ENCODE measurements at places on chromosomes 5 and 9.

GRCh38 chr5:123937230-123937629 lies 425.3 kb downstream of the CSNK1G3 start:
- no peak for DNase-seq

DNA sequence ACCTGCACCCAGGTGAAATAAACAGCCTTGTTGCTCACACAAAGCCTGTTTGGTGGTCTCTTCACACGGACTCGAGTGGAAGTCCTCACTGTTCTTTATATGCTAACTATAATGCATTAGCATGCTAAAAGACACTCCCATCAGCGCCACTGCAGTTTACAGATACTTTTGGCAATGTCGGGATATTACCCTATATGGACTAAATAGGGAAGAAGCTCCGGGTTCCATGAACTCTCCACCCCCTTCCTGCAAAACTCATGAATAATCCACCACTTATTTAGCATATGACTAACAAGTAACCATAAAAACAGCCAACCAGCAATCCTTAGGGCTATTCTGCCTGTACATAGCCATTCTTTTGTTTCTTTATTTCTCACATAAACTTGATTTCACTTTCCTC lies 426.2 kb upstream of the PTPRD start:
- no peak for DNase-seq

DNA sequence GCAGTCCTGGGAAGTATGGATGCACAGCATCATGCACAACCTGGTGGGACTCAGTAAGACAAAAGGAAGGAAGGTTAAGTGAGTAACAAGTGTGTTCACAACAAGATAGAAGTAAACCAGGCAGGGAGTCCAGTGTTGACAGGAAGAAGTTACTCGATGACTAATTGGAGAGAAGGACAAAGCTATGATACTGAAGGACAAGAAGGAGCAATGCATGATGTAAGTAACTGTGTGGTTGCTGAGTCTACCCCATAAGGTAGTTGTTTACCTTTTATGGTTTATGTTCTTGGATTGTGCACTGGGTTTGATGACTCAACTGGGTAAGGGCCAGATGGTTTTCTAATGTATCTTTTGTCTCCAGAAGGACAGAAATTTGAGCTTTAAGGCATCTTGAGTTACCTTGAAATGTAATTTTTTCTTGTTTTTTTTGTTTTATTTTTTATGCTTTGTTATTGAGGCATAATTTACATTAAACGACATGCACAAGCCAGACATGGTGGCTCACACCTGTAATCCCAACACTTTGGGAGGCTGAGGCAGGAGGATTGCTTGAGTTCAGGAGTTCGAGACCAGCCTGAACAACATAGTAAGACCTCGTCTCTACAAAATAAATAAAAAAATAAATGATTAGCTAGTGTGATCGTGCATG lies 89.2 kb upstream of the CAST start:
- DNase-seq = no peak

DNA sequence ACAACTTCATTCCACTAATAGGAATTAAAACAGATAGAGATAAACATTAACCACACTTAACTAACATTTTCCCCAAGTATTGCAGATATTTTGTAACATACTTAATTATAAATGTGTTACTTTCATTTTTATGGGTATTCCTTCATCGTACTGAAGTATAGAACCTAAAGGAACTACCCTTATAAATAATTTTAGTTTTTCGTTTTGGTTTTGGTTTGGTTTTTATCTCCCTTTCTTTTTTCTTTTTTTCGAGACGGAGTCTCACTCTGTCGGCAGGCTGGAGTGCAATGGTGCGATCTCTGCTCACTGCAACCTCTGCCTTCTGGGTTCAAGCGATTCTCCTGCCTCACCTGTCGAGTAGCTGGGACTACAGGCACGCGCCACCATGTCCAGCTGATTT lies 60.1 kb upstream of the LMNB1 start:
- no peak for DNase-seq

GRCh38 chr5:98585661-98586310 lies 187.7 kb upstream of the RGMB start:
- DNase-seq = no peak

- DNase-seq = no peak
Observed at GRCh38 chr9:123261006-123261677, 7.2 kb downstream of the STRBP start.

GRCh38 chr5:14250748-14251701 lies 107.9 kb downstream of the TRIO start:
- no peak for DNase-seq

DNA sequence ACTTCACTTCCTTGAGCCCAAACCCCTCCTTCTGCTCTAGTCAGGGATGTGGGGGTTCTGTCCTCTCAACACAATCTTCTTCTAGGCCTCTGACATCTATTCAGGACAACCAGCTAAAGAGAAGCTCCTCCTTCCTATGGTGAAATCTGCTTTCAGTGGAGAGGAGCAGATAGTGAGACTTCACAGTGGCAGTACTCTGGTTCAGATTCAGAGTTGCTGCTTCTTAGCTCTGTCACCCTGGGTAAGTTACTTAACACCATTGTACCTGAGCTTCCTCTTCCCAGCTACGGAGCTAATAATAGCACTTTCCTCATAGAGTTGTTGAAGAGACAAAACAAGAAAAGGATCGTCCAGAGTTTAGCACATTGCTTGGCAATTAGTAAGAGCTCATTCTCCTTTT lies 77.3 kb upstream of the LARP1 start:
- no peak for DNase-seq

GRCh38 chr5:178602752-178603151 lies 12.6 kb upstream of the COL23A1 start:
- no peak for DNase-seq

DNA sequence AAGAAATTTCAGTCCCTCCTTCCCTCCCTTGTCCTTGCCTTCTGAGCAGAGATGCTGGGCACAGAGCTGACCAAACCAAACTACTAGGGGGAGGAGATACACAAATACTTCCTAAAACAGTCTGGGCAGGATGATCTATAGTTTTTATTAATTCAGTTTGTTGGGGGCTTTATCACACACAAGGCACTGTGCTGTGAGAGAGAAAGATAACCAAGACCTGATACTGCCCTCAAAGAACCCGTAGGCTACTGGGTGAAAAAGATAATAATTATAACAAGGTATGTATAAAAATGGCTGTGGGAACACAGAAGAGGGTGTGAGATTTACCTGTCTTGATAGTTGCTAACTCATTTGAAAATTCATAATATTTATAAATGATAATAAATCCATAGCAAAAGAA lies 354.7 kb downstream of the NDUFS4 start:
- no peak for DNase-seq

GRCh38 chr9:31601666-31602065 lies 782.8 kb upstream of the ACO1 start:
- no peak for DNase-seq

DNA sequence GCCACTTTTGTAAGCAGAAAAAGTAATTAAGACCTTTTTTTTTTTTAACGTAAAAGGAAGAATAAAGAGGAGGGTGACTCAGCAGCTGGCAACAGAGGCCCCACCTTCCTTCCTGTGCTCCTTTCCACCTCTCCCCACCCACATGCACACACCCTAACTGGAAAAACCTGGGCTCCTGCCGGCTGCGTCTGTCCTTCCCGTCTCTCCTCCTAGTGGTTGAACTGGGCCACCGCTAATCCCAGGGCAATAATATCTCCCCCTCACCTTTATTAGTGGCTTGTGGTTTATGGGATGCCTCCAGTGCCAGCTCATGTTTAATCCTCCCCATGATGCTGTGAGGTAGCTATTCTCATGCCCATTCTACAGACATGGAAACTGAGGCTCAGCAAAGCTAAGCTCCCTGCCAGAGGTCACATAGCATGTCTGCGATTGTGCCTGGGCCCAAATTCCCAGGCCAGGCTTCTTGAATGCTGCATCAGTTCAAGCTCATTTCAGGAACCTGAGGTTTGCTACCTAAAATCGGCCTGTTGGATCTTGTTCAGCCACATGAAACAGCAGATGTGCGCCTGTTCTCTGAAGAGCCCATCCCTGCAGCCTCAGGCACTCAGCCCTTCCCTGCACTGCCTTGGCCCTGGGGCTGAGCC lies 60.9 kb upstream of the IL17B start:
- DNase-seq = no peak

Measured in activated CD4-positive, alpha-beta T cell treated with anti-CD3 and anti-CD28 coated beads for 1 hour (primary cell).